ENCODE measurements at places on chromosomes 1 and 21.

- DNase-seq: no peak
Measured at GRCh38 chr1:226919587-226919986, 20.5 kb upstream of the COQ8A start.

GRCh38 chr1:156527584-156527983 lies 27.0 kb upstream of the MEF2D start:
- DNase-seq: no peak

DNA sequence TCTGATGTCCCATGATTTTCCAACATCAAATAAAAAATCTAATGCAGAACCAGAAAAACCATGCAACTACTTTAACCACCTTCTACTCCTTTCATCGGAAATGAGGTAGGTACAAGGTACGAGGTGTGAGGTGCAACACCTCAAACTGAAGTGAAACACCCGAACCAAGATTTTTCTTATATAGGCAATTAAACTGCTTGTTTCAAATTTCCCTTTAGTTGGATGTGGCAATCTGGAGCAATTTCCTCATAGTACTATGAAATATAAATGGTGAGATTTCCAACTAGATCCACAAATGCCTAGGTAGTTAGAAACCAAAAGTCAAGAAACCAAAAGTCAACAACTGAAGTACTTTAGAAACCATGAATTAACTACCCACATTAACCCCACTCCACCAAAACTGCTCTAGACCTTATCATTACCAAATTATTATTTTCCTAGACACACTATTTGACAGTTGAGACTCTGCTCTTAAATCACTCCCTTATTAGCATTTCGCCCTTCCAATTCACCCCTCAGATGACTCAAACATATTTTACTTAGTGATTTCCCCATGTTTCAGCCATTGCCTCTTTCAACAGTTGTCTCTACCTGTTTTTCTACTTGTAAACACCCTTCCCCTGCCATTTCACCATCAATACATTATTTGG lies 37.8 kb downstream of the FUBP1 start:
- DNase-seq: no peak

GRCh38 chr1:204465546-204466415 lies 28.8 kb downstream of the PIK3C2B start:
- DNase-seq: no peak

- DNase-seq: no peak
Measured at GRCh38 chr1:205337481-205337880, 15.9 kb upstream of the NUAK2 start.

GRCh38 chr1:162016631-162017030 lies 7.0 kb downstream of the OLFML2B start:
- no peak for DNase-seq

DNA sequence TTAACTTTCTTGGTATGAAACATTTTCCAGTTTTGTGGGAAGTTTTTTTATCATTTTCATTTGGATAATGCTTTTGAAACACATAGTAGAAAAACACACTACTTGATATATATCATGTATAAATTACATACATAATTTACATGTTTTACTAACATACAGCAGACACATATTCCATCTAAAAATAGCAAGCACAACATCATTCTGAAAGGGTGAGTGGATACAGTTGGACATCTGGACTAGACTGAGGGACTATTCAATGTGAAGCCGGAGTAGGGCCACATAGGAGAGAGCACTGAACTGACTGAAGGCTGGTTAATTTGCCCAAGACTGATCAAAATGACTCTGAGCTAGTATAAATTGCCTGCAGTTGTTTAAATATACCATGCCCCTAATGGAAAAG lies 11.7 kb downstream of the CDKN2C start:
- DNase-seq: no peak

DNA sequence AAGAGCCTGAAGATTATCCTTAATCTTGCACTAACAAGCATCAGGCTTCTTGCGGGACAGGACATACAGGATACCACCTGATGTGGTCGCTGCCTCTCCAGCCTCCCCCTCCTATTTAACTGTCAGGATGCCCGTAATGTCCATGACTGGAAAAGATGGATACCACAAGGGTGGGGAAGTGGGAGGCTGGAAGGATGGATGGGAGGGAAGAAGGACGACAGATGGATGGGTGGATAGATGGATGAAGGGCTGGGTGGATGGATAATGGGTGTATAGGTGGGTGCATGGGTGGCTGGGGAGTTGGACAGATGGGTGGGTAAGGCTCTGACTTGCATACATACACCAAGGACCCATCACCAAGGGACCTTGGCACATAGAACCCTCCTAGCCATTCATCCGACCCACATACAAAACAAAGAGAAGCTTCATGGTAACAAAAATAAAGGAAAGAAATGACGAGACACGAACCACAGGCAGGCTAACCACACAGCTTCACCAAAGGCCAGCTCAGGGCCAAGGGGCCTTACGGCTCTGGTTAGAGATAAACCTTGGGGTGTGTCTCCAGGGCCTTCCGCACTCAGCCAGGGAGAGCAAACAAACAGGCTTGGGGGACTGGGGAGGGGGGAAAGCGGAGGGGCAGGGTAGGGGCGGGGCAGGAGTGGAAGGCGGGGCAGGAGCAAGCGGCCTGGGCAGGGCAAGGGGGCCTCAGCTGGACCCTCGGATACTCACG lies 50.5 kb downstream of the HSPG2 start:
- no peak for DNase-seq

DNA sequence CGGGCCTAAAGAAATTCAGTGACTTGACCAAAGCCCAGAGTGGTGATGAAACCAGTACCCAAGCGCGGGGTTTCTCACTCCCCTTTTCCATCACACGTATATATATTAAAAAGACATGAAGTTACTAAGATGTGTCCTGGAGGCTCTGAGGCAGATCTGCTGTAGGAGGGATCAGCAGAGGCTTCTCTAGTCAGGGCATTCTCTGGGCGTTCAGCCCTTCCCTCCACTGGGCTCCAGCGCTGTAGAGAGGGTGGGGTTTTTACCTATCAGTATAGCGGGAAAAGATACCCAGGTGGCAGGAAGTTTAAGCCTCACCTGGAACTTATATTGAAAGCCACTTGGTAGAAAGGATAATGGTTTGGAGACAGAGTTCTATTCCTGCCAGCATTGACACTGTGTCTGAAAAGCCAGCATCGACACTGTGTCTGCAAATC lies 862 bp upstream of the PLEKHO1 start:
- no peak for DNase-seq

- DNase-seq: no peak
Measured at GRCh38 chr1:180458807-180459206, 43.6 kb downstream of the ACBD6 start.

DNA sequence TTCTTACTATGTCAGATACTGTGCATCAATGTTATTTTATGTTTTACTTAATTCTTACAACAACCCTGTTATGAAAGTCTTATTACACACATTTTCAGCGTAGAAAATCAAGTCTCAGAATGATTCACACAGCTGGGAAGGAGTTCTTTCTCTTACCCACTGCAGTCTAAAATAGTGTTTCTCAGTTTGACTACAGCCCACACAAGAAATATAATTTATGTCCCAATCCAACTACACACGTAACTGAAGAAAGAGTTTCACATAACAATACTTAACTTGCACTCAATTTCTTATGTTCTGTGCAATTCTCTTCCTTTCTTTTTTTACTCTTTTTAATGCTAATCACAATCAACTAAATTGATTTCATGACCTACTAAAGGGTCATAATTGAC lies 252.8 kb upstream of the ADGRL2 start:
- DNase-seq: no peak

- DNase-seq: no peak
Measured at GRCh38 chr1:31227891-31228568, 11.7 kb downstream of the NKAIN1 start.

GRCh38 chr1:154598871-154599635 lies 8.9 kb downstream of the ADAR start:
- no peak for DNase-seq

DNA sequence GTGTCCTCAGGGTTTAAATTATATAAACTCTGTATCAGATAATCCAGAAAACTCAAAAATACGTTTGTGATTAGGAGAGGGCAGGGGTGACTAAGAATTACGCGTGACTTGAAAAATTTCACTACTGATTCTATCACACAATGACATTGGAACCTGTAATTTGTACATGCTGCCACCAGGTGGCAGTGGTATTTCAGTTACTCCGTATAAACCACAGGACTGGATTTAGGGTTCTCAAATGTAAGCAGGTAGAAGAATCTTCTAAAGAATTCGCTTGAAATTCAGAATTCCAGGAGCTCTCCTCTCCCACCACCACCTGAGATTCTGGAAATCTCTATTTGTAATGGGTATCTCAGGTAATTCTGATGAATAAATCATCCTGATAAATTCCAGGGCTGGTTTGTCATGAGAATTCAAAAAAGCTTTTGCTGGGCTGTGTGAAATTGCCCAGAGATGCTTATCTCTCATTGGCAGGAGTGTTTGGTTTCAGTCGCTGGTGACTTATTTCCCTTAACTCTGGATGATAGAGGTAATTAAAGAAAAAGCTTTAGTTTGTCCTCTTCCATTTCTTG lies 1.7 kb upstream of the KRTAP7-1 start:
- no peak for DNase-seq

- DNase-seq: no peak
Measured at GRCh38 chr1:101506541-101507164, 269.8 kb downstream of the S1PR1 start.

DNA sequence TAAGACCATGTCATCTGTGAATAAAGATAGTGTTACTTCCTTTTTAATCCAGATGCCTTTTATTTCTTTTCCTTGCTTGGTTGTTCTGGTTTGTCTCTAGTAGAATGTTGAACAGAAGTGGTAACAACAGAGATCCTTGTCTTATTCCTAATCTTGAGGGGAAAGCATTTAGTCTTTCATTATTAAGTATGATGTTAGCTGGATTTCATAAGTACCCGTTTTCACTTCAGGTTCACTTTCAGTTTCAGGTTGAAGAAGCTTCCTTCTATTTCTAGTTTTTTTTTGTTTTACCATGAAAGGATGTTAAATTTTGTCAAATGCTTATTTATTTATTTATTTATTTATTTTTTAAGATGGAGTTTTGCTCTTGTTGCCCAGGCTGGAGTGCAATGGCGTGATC lies 22.3 kb upstream of the AGPAT3 start:
- no peak for DNase-seq

DNA sequence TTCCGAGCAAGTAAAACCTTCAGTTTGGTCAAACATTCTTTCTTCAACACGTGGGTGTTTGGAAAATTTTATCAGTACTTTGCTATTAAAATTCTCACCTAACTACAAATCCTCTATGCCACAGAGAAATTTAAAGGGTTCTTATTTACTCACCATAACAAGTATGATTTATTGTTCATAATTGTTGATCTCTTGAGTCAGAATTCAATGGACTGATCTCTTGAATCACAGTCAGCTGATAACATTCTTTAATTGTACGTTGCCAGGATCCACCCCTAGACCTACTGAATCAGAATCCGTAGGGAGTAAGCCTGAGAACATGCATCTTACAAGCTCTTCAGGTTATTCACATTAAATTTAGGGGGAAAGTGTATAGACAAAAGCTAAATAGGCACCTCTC lies 51.2 kb downstream of the DIPK1A start:
- no peak for DNase-seq

GRCh38 chr21:34545079-34545884 lies 33.3 kb upstream of the KCNE1 start:
- DNase-seq: no peak

DNA sequence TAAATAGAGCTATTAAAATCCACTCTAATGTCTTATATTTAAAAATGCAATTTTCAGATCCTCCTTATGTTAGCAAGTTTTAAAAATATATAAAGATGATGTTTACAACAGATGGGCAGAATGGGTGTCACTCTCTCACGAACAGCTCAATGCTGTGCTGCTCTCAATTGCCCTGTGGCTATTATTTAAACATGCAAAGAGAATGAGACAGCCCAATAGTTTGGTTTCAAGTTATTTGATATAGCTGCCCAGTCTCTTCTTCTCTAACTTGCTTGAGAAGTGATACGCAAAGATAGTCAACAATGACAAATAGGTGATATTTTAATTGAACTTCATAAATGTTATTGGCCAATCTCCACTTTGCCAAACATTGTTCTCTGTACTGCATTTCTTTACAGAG lies 199.3 kb upstream of the GREM2 start:
- no peak for DNase-seq

GRCh38 chr1:4161366-4162006 lies 261.4 kb upstream of the C1orf174 start:
- DNase-seq: no peak

- no peak for DNase-seq
Measured at GRCh38 chr1:235942979-235943575, 76.4 kb upstream of the LYST start.

- no peak for DNase-seq
Measured at GRCh38 chr1:84743896-84744295, 53.6 kb upstream of the SSX2IP start.

GRCh38 chr1:71054281-71054731 lies 6.7 kb upstream of the PTGER3 start:
- DNase-seq: no peak

- DNase-seq: no peak
Measured at GRCh38 chr1:233211595-233211994, 83.9 kb downstream of the PCNX2 start.

DNA sequence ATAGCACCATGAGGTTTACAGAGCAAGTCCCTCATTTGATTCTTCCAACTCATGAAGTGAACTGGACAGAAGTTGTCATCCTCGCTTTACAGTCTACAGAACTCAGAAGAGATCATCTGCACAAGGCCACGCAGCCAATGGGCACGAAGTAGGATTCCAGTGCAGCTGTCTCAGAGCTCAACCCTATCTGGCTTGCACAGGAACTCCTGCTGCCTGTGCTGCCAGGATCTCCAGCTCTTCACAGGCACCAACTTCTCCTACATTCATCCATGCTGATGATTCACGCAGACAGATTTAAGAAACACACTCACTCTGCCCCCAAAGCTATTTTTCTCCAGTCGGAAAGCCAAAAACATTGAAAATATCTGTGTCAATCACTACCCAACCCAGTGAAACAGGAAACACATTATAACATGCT lies 157.0 kb downstream of the RERE start:
- DNase-seq: no peak

DNA sequence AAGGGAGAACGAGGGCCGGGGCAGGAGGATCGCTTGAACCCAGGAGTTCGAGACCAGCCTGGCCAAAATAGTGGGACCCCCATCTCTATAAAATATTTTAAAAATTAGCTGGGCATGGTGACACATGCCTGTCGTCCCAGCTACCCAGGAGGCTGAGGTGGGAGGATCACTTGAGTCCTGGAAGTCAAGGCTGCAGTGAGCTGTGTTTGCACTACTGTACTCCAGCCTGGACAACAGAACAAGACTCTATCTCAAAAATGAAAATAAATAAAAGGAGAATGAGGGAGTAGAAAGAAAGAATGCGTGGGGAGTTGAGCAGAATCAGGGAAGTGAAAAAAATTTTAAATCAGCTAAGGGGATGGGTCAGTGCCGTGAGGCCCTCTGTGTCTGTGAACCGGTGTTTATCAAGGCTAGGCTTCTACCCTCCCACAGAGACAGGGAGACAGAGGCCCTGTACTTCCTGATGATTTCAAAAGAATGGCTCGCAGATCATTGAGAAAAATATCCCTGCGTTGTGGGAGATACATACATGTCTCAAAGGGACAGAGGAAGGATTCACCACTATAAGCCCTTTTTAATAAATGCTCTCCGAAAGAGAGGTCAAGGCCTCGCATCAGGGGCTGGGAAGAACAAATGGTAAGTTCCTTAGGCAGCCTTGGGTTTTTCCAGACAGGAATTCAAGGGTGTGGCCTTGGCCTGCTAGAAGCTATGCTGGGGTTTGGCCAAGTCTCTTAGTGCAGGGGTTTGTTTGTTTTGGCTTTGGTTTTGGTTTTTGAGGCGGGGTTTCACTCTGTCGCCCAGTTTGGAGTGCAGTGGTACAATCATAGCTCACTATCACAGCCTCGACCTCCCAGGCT lies 20.7 kb downstream of the IL10RB start:
- no peak for DNase-seq
